ENCODE measurements at places on chromosomes 2 and 18.

GRCh38 chr18:55256226-55256928, 297.1 kb upstream of the CCDC68 start:
- no peak for DNase-seq

GRCh38 chr2:18404708-18405107, 155.7 kb downstream of the RDH14 start:
- DNase-seq, result no peak

DNA sequence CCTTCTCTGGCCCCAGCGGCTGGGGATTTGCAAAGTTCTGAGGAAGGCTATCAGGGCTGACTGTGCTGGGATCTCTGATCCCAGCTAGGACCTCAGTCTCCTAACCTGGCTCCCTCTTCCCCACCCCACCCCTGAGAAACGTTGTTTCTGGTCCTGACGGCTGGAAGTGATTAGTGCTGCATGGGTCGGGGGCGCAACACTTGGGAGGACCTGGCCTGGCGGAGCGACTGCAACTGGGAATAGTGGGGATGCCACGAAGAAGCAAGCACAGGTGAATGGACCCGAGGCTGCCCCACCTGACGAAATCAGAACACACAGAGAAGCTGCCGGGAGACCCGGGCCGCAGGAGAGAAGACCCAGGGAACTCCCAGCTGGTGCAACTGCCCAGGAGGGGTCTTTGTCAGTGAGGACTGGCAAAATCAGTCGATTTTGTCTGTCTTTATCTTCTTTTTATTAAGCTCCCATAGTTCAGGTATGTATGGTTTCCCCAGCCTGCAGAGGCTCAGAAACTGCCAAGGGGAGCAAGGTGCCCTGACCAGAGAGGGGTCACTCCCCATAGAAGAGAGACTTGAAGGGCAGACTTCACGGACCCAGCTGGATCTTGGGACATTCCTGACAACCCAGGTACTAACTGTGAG, 656 bp upstream of the LBX2 start:
- DNase-seq, result no peak

GRCh38 chr2:205496370-205496769, 185.9 kb upstream of the NRP2 start:
- DNase-seq, result no peak

DNA sequence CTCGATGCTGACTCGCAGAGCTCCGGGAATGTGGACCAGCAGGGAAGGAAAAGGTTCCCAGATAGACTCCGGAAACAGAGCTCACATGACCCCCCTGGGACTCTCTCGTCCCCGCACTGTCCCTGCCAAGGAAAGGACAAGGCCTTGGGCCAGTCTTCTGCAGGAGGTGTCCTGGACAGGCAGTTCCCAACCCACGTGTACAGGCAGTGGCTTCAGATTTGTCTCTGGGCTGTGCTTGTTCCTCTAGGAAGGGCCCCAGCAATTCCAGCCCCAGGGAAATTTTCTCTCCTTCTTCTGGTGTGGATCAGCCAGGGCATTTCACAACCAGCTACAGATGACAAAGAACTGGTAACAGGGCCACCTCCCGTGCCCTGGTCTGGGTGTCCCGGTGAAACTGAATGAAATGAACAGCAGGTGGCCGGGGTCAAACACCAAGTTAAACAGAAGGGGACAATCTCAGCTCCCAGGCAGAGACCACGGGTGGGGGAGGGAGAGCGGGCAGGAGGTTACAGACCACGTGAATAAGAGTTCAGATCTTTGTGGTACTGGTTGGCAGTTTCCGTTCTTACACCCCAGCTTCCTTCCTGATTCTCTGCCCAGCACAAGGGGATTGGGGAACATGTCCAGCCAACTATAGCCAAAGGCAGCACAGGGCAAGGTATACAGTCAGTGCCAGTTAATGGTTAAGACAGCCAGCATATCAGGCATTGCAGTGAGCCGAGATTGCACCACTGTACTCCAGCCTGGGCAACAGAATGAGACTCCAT, 52.2 kb upstream of the CAB39 start:
- peak; percentile 66 for DNase-seq

DNA sequence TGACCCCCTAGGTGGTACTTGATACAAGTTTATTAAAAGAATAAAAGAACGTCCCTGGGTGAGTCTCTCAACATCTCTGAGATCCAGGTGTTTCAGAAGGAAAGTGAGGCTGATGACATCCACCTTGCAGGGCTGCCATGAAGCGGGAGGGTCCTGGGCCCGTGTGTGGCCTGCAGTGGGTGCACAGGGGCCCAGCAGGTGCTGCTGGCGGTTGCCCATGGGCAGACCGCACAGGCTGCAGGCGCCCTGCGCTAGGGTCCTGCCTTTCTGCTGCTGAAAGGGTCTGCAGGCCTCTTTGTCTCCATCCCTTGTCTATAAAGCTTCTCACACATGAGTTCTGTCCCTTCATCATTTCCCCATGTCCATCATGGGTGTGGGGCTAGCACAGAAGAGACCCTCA, 247.0 kb downstream of the TFCP2L1 start:
- no peak for DNase-seq

- DNase-seq, result no peak
Measured at GRCh38 chr2:217940261-217941220, 62.3 kb downstream of the TNS1 start.

DNA sequence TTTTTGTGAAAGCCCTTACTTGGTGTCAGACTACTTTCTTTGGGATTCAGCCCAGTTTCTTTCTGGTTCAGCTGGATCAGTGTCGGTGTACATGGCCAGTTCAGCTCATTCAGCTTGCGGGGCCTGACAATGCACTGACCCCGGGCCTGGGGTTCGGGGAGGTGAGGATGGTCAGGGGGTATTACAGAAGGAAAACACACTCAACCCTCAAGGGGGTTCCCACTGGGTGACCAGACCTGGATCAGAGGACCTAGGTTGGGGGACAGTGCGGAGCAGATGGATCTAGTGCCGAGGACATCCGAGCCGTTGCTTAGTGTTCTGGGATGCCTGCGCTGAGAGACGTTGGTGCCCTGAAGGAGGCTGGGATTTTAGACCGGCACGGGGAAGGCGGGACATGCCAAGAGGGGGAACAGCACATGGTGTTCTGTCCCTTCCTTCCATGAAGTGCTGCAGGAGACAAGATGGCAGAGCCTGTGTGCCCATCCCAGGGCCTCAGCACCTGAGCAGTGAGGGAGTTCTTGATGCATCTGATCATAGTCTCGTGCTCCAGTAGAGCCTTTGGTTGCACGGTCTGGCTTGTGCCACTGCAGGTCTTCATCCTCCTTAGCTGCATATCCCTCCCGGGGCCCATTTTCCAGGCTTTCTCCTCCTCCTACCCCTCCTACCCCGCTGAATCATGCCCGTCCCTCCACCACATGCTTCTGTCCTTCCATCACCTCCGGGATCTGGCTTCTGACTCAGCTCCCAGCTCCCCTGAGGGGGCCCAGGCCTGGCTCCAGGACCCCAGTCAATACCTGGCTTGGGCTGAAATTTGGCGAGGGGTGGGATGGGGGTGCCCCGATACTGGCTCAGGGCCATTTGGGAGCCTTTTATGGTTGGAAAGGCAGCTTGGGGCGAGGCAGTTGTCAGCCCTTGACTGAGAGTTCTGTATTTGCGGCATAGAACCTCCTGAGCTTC, 18.0 kb downstream of the SPEG start:
- no peak for DNase-seq

- DNase-seq, result no peak
Measured at GRCh38 chr2:39300044-39300978, 56.5 kb upstream of the CDKL4 start.

Measured in activated naive CD8-positive, alpha-beta T cell treated with anti-CD3 and anti-CD28 coated beads, Interleukin-2, amount 10 ng/mL, durations not matched to agents 7 days and 5 days (primary cell).